ENCODE measurements at places on chromosomes 7 and 10. TPM values are rescaled to one million over a fixed set of nuclear protein-coding genes. Genes with fewer than 3 reads are reported as not detected.
A peak's percentile ranks its signal among the peaks of the same experiment; 100 is the strongest.

The UNCX gene
- not detected for total RNA-seq

The OPN1SW gene
- total RNA-seq, result not detected

The ZNF804B gene
- total RNA-seq, result not detected

The CALML3 gene
- total RNA-seq, result not detected

DNA sequence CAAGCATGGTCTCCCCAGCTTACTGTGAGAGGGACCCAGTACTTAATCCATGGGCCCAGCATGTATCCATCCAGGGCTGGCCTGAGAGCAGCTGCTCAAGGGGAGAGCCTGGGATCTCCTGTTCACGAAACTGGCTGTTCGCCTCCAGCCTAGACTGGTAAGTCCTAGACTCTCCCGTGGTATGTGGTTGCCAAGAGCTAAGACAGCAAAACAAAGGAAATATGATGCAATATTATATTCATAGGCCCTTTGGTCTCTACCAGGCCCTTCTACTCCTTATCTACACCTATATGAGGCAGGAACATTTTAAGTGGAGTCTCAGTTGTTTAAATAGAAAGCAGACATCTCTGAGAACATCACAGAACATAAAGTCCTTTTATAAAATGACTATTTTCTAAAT, 28.9 kb upstream of the STK17A start:
- DNase-seq, result peak; percentile 22
